Activated CD4-positive, alpha-beta memory T cell treated with anti-CD3 and anti-CD28 coated beads, Interleukin-2, amount 10 ng/mL, durations not matched to agents 7 days and 5 days (primary cell): ENCODE measurements at places on chromosomes 12 and 14. TPM values are rescaled to one million over a fixed set of nuclear protein-coding genes. Genes with fewer than 3 reads are reported as not detected.

- no peak for DNase-seq
These were observed 46.7 kb downstream of the TGFB3 start for GRCh38 chr14:75934998-75935628.

GRCh38 chr14:87483271-87484260 is 509.4 kb downstream of the GALC start:
- DNase-seq, result no peak

DNA sequence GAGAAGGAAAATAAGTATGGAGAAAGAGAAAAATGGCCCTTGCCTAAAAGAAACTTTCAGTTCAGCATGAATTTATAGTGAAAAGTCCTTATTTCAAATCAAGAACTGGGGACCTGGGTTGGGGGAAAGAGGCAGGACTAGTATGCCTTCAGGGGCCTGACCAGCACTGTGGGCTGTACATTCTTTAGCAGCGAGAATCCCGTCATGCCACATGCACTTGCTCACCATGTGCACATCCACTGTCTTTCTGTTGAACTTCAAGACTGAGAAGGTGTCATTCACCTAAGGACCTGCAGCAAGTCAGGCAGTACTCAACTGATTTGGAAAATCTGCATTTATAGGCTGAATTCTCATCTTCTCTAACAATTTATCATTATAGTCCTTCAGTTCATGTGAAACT is 50.2 kb downstream of the RAB35 start:
- DNase-seq, result no peak

GRCh38 chr14:31902945-31903646 is 174.0 kb upstream of the ARHGAP5 start:
- no peak for DNase-seq

GRCh38 chr14:100135073-100135472 is 24.4 kb downstream of the DEGS2 start:
- no peak for DNase-seq

GRCh38 chr12:89358805-89359204 is 6.5 kb upstream of the DUSP6 start:
- DNase-seq, result no peak

GRCh38 chr12:99170037-99170436 is 477.5 kb upstream of the GARIN6 start:
- DNase-seq, result no peak

- DNase-seq, result no peak
These were observed 36.7 kb downstream of the RBM19 start for GRCh38 chr12:113929312-113929989.

DNA sequence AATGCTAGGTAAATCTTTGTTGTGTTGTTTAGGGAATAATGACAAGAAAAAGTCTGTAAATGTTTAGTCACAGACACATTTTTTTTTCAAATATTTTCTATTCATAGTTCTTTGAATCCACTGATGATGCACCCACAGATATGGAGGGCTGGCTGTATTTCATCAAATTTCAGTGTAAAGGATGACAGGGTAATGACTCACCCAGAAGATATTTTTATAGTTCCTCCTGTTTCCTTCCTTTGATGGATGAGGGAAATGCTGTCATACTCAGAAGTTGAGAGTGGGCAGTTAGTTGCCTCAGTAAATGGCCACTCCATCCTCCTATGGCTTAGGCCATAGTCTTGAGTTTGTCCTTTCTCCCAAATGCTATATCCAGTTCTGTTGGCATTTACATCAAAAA is 76.9 kb upstream of the REP15 start:
- no peak for DNase-seq

DNA sequence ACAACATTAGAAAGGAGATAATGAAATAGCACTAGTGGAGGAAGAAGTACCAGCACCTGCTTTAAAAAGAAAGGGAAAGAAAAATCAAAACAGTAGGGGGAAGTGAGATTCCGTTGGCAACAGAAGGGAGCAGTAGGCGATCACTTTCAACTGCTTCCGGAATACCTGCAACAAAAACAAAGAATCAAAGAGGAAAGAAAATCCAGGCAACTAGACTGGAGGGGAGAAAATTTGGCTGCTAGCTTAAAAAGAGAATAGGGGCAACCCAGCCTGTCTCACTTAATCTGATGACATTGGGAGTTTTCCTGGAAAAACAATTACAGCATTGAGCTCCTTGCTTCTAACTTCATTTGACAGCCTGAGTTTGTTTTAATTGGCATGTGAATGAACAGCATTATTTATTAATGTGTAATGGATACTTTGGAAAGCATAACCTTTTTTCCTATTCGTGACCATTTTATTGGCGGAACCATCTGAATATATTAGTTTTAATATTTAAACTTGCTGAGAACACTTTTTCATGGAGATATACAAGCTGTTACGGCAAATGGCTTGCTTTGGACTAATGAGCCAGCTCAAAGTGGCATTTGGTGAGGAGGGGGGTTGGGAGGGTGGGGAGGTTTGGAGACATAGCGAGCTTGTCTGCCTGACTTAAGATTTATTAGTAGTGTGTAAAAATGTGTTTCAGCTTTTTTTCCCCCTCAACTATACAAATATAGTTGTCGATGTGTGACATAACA is 2.5 kb upstream of the DACT1 start:
- DNase-seq, result no peak

- peak; percentile 28 for DNase-seq
These were observed 135.1 kb downstream of the ERC1 start for GRCh38 chr12:1126091-1126490.

DNA sequence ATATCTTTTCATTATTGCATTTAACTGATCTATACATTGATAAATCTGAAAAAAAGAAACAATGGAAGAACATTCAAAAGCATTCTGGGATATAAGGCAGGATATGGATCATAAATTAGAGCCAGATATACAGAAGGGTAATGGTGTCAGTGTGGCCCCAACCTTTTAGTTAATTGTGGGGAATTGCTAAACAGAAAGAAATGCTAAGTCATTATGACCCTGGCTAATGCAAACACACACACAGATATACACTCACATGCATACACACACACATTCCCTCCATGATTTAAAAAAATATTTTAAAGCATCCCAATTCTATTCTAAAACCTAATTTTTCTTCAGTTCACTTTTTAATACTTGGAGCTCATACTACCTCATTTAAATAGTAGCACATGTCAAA is 404.5 kb downstream of the BCAT1 start:
- no peak for DNase-seq

Gene KRT83
- total RNA-seq, result not detected

Gene SLC6A15
- total RNA-seq, result not detected

Gene DENND5B
- 0.81 TPM for total RNA-seq

Gene CFAP54
- total RNA-seq, result 0.75 TPM

Gene REP15
- not detected for total RNA-seq

Gene OVCH1
- total RNA-seq, result not detected
